ENCODE measurements at places on chromosomes 5 and 9. TPM values are rescaled to one million over a fixed set of nuclear protein-coding genes. Genes with fewer than 3 reads are reported as not detected.

Gene GAPT
- not detected for total RNA-seq

Gene PCDHB13
- 3.3 TPM for total RNA-seq

DNA sequence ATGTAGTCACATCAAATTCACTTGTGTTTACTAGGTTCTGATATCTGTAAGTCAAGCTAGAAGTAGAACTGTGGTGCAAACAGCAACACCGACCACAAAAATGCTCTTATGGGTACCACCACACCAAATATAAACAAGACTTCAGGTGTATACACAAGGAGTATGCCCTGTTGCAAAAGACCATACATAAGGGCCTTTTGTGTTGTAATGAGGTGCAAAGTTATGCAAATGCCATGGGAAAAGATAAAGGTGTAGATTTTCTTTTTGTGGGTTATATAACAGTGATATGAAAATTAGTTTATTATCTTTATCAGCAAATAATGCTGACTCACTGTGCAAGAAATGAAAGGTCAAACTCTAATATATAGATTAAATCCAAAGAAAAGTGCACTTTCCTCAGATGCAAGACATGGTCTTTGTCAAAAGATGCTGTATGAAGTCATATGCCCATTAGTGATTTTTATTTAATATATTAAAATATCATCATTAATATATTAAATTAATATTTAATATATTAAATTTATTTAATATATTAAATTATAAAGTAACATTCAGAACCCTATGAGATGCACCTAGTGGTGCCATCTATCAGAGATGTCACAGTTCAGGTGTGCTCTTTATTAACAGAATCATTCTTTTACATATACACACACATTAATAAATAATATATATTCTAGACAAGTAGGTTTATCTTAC, 26.7 kb upstream of the ALDH1A1 start:
- no peak for DNase-seq

DNA sequence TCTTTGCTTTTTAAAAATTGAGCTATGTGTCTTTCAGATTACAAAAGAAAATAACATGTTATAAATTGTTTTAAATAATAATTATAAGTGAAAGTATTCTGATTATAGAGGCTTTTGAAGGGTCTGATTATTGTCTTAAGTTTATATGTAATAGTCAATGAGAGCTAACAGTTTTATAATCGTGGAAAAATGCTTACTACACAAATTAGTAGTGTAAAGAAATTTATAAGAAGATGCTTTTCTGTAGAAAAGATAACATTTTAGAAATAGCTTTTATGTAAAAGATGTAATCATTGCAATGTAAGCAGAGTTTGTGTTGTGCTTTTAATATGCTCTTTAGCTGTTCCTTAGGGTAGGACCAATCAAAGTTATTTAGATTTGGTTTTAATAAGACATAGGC, 18.6 kb downstream of the RBM27 start:
- DNase-seq = no peak

DNA sequence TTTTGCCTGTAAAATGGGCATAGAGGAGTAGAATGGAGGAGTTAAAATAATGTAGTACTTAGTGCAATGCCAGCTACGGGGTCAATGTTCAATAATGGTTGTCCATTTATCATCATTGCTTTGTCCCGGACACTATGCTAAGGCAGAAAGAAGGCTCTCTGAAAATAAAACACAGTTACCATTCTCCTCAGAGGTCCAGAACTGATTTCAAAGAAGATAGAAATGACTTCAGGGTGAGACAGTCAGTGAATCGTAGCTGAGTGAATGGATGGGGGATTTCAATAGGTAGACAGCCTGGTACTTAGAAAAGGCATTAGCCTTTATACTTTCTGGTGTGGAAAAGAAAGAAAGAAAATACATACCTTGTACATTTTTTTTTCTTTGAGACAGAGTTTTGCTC, 1.2 kb upstream of the AK3 start:
- DNase-seq = no peak

DNA sequence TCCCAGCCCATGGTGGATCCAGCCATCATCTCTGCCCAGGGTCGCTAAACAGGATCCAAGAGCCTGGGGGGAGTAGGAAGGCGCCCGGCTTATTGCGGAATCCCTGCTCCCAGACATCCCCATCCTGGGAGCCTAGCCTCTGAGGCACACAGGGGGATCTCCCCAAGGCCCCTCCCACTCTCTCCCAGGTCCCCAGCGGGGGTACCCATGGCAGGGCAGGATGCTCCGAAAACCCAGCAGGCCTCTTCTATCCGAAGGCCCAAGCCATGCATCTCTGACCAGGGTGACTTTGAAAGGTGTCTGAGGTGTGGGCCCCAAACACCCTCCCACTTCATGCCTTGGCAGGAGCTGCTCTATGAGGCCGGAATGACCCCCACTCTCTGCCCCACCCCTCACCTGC, 81.7 kb upstream of the RUFY1 start:
- no peak for DNase-seq

Data from lower leg skin (tissue), 4 donors.